ENCODE measurements at places on chromosomes 5 and 9. TPM values are rescaled to one million over a fixed set of nuclear protein-coding genes. Genes with fewer than 3 reads are reported as not detected.

DNA sequence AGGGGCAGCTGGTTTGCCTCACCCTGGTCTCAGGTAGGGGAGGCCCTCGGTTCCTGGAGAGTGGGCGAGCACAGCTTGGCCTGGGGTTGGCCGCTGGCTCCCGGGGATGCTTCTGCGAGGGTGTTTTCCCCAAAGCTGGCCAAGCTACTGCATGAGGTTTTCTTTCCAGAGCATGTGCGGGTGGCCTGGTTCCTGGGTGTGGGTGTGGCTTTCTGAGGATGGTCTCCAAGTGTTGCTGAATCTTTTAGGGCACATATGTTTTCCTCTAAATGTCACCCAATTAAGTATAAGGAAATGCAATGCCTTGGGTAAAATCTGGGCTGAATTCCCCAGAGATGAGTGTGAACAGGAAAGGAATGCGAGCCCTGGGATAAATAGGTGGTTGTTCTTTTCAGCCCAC is 115.8 kb upstream of the ICE1 start:
- DNase-seq = peak; percentile 35

DNA sequence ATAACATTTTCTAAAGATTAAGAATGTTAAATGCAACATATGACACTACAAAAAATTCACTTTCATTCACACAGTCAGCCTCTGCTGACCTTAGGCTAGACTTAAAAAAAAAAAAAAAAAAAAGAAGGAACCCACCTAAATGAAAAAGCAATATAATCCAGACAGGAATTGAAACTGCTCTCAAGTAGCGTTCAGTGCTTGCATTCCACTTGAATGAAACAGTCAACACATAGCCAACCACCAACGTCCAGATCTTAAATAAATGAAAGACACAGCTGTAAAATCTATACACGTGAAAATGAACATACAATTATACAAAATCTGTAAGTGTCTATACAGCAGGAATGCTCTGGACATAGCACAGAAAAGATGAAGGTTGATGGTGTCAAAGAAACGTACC is 11.4 kb downstream of the TMEM245 start:
- DNase-seq = no peak

Gene ST8SIA4
- 15.0 TPM for total RNA-seq

Gene INSYN2B
- total RNA-seq = 0.21 TPM
